ENCODE measurements at places on chromosomes 5 and 9. TPM values are rescaled to one million over a fixed set of nuclear protein-coding genes. Genes with fewer than 3 reads are reported as not detected.

The IFNA2 gene
- total RNA-seq: not detected

The PCDHB9 gene
- 0.40 TPM for total RNA-seq

The SPINK6 gene
- total RNA-seq: not detected

The TAF11L6 gene
- total RNA-seq: not detected

The ANKRD55 gene
- not detected for total RNA-seq

The FCHO2 gene
- 24.2 TPM for total RNA-seq

The CER1 gene
- total RNA-seq: not detected

The ECPAS gene
- total RNA-seq: 149 TPM

The SRP19 gene
- 39.9 TPM for total RNA-seq

The NR5A1 gene
- not detected for total RNA-seq

The ERAP2 gene
- 102 TPM for total RNA-seq

The HTR4 gene
- 0.07 TPM for total RNA-seq

Measured in smooth muscle cell of the pulmonary artery (primary cell).